Testis (tissue), 5 donors: ENCODE measurements at places on chromosomes 1 and 21.

- no peak for DNase-seq
Measured at GRCh38 chr1:118589238-118589846, 398.8 kb downstream of the TBX15 start.

DNA sequence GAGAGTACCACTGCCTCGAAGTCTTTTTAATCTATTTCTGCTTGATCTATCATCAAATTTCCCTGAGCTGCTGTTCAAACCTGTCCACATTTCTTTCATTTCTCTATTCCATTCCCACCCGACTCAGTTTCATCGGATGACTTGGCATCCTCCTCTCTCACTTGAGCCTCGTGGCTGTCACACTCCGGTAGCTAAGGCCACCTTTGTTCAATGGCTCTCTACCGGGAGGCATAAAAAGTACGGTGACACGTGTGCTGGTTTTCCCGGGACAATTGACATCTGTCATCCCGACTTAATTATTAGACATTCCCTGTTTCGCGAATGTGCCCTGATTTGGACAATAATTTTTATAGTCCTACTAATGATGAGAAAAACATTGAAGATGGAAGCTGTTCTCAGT lies 22.6 kb downstream of the MIS18A start:
- DNase-seq: no peak

- no peak for DNase-seq
Measured at GRCh38 chr1:31780632-31781031, 16.5 kb upstream of the ADGRB2 start.

DNA sequence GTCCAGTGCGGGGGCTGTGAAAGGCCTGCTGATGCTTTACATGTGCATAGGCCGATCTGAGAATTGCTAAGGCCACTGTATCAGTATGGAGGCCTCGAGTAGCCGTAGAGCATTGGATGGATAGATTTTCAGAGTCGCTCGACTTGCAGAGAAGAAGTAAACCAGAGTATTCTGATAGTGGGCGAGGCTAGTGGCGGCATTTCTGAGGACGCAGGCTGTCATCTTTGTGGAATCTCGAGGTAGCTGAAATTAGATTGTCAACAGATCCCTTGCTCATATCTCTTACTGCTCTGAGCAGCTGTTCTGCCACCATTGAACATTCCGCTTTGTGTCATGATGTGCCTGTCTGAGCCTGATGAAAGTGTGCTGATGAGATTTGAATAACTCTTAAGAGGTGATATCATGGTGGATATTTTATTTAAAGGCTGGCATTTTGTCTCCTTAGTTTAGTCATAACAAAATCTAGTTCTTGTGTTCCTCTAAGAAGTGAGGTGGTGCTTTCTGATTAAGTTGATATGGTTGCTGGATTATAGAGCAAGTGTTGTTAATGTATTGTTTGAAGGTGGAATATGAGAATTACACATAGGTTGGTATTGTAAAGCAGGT lies 1.5 kb downstream of the KIF1B start:
- DNase-seq: no peak

GRCh38 chr1:112674440-112674985 lies at the start of gene MOV10:
Gene MOV10, plus strand, starts transcription at chr1:112674659. Its CDS starts 254 bp downstream, at chr1:112674913.
- DNase-seq: peak; percentile 67

DNA sequence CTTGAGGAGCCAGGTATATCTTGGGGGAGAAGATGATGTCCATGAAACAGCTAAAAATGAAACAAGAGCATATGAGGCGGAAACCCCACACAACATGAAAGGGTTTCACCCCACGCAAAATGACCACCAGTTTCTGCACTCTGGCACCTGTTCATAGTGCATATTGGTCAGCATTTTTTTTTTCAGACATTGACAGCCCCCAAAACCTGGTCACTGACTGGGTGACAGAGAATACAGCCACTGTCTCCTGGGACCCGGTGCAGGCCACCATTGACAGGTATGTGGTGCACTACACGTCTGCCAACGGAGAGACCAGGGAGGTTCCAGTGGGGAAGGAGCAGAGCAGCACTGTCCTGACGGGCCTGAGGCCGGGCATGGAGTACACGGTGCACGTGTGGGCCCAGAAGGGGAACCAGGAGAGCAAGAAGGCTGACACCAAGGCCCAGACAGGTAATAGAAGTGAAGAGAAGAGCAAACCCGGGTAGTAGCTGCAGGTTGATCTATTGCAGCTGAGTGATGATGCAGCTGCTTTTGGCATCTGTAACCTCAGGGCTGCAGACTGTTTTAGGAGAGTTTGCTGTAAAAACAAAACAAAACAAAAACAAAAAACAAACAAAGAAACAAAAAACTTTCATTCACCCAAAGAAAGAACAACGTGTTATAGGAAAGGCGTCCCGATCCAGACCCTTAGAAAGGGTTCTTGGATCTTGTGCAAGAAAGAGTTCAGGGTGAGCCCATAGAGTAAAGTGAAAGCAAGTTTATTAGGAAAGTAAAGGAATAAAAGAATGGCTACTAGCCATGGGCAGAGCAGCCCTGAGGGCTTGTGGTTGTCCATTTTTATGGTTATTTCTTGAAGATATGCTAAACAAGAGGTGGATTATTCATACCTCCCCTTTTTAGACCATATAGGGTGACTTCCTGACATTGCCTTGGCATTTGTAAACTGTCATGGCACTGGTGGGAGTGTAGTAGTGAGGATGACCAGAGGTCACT lies 51.0 kb downstream of the TNN start:
- no peak for DNase-seq

- no peak for DNase-seq
Measured at GRCh38 chr1:86429122-86429725, 5.3 kb downstream of the CLCA2 start.

- DNase-seq: no peak
Measured at GRCh38 chr1:246318622-246319021, 188.5 kb downstream of the SMYD3 start.

GRCh38 chr1:166418344-166418933 lies 251.6 kb upstream of the FAM78B start:
- no peak for DNase-seq

- DNase-seq: peak; percentile 76
Measured at GRCh38 chr1:161044908-161045735, 655 bp downstream of the USF1 start.

GRCh38 chr1:205971082-205971481 lies 27.8 kb upstream of the SLC26A9 start:
- no peak for DNase-seq

GRCh38 chr1:26824731-26825130 lies 1.8 kb upstream of the ZDHHC18 start:
- no peak for DNase-seq

- no peak for DNase-seq
Measured at GRCh38 chr1:222026280-222026679, 284.4 kb upstream of the DUSP10 start.

GRCh38 chr1:32886004-32886827 lies at the start of gene HPCA:
Gene HPCA, plus strand, starts transcription at chr1:32886491. Its CDS starts 2,408 bp downstream, at chr1:32888899.
- DNase-seq: peak; percentile 77

DNA sequence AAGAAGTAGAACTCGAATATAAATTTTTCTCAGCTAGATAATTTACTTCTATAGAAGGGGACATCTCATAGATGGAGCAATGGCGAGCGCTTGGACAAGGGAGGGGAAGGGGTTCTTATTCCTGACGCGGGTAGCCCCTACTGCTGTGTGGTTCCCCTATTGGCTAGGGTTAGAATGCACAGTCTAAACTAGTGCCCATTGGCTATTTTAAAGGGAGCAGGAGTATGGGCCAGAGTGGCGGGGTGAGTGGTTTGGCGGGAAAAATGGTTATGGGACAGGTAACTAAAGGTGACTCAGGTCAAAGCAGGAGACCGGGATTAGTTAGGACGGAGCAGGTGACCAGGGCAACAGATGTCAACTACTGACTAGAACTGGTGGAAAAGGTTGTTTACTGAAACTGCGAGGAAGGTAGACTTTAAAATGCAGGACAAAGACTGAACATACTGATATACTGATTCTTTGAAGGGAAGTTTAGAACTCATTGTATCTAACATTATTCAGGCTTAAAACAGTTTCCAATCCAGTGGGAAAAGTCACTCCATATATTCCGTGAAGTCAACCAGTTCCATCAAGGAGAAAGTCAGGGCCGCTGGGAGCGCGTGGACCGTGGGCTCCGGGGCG lies 940 bp upstream of the ATAD3A start:
- no peak for DNase-seq

GRCh38 chr1:231186356-231187115 lies 24.7 kb downstream of the TRIM67 start:
- DNase-seq: no peak

- DNase-seq: no peak
Measured at GRCh38 chr1:83606416-83606955, 392.4 kb downstream of the TTLL7 start.

- DNase-seq: no peak
Measured at GRCh38 chr21:21915816-21916215, 917.6 kb downstream of the NCAM2 start.

- DNase-seq: peak; percentile 82
Measured at GRCh38 chr1:47997289-47998200, at the start of gene TRABD2B. Gene TRABD2B, minus strand, starts transcription at chr1:47997385.

- no peak for DNase-seq
Measured at GRCh38 chr1:221667504-221667903, 74.4 kb downstream of the DUSP10 start.

GRCh38 chr1:74467786-74468377 lies 44.5 kb downstream of the LRRC53 start:
- no peak for DNase-seq

GRCh38 chr1:160862203-160863060 lies at the start of gene CD244:
Gene CD244, minus strand, starts transcription at chr1:160862887. Its CDS starts 210 bp downstream, at chr1:160862677.
- no peak for DNase-seq

- no peak for DNase-seq
Measured at GRCh38 chr21:37407719-37408420, 41.3 kb downstream of the DYRK1A start.

GRCh38 chr1:78236716-78237115 lies 190.9 kb downstream of the GIPC2 start:
- no peak for DNase-seq

GRCh38 chr1:97383797-97384196 lies 537.0 kb downstream of the DPYD start:
- DNase-seq: no peak

DNA sequence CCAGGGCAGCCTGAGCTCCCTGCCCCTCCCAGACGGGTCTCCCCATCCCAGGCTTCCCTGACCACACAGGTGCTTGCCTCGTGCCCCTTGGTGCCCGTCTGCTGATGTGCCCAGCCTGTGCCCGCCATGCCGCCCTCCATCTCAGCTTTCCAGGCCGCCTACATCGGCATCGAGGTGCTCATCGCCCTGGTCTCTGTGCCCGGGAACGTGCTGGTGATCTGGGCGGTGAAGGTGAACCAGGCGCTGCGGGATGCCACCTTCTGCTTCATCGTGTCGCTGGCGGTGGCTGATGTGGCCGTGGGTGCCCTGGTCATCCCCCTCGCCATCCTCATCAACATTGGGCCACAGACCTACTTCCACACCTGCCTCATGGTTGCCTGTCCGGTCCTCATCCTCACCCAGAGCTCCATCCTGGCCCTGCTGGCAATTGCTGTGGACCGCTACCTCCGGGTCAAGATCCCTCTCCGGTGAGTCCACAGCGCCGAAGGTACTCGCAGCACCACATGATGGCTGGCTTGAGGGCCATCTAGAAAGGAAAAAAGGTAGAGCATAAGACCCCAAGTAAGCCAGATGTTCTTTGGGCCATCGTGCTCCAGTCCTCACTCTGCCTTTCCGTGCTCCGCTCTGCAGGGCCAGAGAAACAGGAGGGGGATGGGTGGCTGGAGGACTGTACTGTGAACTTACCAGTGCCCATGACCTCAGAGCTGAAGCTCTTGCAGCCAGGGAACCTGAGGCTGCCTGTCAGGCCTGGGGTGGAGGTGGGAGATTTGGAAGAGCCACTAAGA lies 1.4 kb downstream of the ADORA1 start:
- peak; percentile 51 for DNase-seq
